ENCODE measurements at places on chromosomes 12 and 14.

DNA sequence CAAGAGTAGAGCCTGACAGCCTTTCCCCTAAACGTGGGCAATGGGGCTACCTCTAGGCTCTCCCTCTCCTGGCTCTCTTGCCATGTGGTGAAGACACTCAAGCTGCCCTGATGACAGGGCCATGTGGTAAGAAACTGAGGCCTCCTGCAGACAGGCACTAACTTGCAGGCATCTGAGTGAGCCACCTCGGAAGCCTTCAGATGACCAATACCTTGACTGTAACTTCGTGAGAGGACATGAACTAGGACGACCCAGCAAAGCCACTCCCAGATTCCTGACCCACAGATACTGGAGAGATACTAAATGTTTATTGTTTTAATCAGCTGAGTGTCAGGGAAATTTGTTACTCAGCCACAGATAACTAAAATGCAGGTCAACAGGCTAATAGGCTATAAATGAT lies 96.4 kb downstream of the EFCAB11 start:
- DNase-seq, result no peak

DNA sequence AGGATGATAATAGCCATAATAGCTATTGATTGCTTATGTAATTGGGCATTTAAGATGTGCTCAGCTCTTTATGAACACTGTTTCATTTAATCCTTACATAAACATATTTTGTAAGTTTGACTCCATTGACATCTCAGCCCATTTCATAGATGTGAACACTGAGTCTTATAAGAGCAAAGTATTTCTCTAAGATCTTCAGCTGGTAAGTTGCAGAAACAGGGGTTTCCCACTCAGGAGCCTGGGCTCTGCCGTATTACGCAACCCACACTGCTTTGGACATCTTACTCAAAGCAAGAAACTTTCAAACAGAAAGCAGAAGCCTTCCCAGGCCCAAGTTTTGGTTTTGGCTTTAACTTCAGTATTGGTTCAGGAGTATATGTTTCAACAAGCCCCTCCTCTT lies 705.1 kb downstream of the MED13L start:
- DNase-seq, result no peak

- DNase-seq, result peak; percentile 61
Measured at GRCh38 chr14:49770212-49770817, 2.4 kb downstream of the KLHDC2 start.

- DNase-seq, result no peak
Measured at GRCh38 chr12:28857369-28857768, 291.7 kb upstream of the FAR2 start.

DNA sequence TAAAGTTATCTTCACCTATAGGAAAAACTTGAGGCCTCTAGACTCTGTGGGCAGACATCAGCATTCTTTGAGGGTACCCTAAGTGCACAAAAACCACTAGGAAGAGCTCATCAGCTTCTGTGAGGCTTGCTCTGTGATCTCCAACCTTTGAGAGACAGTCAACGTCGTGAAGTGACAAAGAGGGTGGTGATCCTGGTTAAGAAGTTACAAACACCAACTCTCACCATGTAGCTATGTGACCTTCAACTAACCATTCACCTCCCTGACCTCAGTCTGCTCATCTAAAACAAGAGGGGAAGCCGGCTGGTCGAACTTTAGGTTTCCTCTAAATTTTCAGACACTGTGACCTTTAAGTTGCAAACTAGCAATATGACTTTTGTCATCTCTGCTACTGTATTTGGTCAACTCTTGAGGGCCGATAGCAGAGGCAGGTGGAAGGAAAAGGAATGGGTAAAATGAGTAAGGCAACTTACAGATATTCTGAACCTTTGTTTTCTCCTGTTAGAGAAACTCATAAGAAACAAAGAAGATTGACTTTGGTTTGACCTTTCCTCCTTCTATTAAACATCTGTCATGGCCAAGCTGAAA lies 103.2 kb upstream of the PARP11 start:
- DNase-seq, result no peak

DNA sequence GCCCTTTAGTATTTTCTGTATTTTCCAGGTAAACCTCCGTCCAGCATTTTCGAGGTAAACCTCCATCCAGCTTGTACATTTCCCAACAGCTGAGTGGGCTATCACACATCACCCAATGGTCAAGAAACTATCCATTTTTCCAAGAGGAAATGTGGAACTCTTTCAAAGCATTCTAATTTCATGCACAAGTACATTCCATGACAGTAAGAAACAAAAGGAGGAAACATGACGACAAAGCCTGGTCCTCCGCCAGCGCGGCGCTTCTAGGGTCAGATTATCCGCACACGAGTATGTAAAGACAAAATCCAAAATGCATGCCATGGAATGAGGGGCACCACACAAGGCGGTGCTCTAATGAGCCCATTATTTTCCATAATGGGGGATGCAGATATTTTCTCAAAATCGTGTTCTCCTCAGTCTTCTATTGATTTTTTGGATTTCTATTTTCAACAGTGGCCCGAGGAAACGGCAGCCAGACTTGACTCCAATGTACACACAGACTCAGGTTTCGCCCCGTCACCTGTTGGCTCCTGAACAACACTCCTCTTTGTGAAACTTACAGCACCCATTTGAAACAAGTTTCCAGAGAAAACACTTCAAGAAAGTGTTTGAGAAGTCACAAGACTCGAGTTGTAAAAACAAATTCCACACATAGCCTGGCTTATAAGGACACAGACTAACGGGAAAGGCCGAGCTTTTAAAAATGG lies 107.4 kb downstream of the PRICKLE1 start:
- DNase-seq, result peak; percentile 36

GRCh38 chr12:129101816-129102215 lies 248.5 kb downstream of the GLT1D1 start:
- DNase-seq, result no peak

DNA sequence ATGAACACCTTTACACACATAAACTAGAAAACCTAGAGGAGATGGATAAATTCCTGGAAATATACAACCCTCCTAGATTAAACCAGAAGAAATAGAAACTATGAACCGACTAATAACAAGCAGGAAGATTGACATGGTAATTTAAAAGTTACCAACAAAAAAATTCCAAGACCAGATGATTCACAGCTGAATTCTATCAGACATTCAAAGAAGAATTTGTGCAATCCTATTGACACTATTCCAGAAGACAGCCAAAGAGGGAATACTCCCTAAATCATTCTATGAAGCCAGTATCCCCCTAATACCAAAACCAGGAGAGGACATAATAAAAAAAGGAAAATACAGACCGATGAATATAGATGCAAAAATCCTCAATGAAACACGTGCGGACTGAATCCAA lies 102.6 kb upstream of the KRR1 start:
- no peak for DNase-seq

- no peak for DNase-seq
Measured at GRCh38 chr12:1821805-1822204, 1.4 kb downstream of the LRTM2 start.

- DNase-seq, result no peak
Measured at GRCh38 chr12:2341051-2341751, 288.4 kb downstream of the CACNA1C start.

GRCh38 chr14:36174767-36175424 lies 1.6 kb downstream of the PTCSC3 start:
- no peak for DNase-seq

- DNase-seq, result no peak
Measured at GRCh38 chr12:39959467-39959866, 146.4 kb downstream of the SLC2A13 start.

Measured in Calu3 (cell line).